ENCODE measurements at places on chromosomes 1 and 21.

GRCh38 chr1:33005838-33006421 lies 30.8 kb downstream of the AK2 start:
- DNase-seq = no peak

DNA sequence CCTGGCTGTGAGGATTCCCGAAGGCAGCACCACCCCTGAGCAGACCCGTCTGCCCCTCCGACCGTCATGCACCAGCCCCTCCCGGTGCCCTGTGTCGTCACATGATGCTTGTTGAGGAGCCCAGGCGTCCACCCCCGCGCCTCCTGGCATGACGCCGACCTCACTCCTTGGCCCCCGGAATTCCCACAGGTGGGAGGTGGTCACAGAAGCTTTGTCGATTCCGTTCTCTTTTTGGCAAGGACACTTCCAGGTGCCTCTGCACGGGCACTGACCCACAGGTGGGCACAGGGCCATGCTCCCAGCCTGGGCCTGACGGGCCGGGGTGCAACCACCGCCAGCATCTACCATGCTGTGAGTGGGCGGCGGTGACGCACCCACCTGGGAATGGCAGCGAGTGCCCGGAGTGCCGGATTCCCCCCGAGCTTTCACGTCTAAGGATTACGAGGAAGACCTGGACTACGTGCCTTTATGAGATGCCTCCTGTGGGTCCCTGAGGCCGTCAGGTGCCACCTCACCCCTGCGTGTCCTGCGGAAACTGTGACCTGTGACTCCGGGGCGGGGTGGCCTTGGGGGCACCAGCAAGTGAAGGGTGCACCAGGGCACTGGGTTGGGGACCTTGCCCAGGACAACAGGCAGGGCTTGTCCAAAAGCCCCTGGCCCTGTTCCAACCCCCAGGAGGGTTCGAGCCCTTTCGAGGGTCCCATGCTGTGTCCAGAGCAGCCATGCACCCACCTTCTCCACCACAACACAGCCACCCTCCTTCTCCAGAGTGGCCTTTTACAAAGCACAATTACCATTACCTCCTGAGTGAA lies 31.4 kb upstream of the COL6A1 start:
- DNase-seq = no peak

- no peak for DNase-seq
These were observed 27.5 kb upstream of the RASAL2 start for GRCh38 chr1:178066296-178066907.

DNA sequence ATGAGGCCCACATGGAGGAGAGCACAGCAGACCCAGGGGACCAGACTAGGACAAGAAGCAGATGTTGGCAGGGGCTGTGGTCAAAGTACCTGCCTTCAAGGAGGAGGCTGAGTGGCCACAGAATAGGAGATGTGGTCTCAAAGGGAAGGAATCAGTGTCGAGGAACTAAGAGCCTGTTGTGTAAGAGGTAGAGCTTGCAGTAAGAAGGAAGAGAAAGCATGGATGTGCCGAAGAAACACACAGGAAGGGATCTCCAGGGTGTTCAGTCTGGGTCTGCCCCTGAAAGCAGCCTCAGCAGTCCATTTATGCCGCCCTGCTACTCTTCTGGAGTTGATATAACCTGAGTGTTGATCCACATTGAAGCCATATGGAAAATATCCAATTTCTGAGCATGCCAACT lies 83.9 kb downstream of the NID1 start:
- no peak for DNase-seq

- DNase-seq = no peak
These were observed 31.8 kb downstream of the NTNG1 start for GRCh38 chr1:107172450-107173170.

DNA sequence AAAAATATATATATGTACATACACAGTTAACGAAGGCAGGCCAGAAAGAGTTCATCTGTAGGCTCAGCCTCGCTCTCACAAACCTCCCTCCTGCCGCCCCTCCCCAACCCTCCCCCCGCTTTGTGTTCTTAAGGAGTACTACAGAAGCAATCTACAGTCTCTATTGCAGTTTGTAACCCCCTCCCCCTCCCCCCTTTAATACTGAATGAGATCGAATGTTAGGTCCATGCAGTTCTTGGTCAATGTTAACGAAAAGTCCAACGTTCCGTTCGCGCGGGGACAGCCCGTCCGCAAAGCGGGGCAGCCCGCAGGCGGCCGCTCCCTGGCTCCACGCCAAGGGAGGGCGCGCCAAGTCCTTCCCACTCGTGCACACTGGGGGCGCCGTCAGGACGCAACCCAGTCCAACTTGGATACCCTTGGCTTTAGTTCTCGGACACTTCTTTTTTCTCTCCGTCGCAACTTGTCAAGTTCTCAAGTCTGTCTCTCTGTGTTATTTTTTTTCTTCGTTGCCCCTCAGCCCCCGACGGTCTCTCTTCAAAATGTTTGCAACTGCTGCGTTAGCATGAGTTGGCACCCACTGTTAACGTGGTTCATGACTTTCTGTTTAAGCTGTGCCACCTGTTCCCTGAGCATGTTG lies 2.2 kb downstream of the JUN start:
- peak; percentile 55 for DNase-seq

GRCh38 chr1:52423771-52424170 lies 19.4 kb downstream of the PRPF38A start:
- peak; percentile 51 for DNase-seq

- no peak for DNase-seq
These were observed 448 bp upstream of the OBSCN start for GRCh38 chr1:228207381-228207810.

- no peak for DNase-seq
These were observed 47.7 kb downstream of the ZNF644 start for GRCh38 chr1:90973897-90974798.

DNA sequence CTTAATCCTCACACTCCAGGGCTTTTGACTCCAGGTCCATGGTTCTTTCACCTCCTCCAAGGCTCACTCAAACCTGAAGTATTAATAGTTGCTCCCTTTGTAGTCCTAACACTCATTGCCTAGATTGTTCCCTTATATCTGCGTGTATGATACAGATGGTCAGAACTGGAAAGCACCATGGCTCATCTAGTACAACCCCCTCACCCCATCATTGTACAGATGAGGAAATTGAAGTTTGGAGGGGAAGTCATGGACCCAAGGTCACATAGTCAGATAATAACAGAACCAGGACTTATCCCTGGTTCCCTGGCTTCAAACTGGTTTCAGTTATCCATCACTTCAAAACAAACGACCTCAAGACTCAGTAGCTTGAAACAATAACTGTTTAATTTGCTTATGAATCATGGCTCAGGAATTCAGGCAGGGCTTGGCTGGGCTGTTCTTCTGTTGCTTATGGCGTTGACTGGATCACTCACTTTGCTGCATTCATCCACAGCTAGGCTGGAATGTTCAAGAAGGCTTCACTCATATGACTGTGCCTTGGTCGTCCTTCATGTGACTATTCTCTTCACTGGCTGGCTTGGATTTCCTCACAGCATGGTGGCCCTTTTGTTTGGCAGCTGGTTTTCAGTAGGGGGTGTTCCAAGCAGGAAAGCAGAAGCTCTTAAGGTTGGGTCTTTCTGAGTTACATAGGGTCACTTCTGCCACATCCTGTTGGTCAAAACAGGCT lies 5.0 kb downstream of the NOS1AP start:
- no peak for DNase-seq

DNA sequence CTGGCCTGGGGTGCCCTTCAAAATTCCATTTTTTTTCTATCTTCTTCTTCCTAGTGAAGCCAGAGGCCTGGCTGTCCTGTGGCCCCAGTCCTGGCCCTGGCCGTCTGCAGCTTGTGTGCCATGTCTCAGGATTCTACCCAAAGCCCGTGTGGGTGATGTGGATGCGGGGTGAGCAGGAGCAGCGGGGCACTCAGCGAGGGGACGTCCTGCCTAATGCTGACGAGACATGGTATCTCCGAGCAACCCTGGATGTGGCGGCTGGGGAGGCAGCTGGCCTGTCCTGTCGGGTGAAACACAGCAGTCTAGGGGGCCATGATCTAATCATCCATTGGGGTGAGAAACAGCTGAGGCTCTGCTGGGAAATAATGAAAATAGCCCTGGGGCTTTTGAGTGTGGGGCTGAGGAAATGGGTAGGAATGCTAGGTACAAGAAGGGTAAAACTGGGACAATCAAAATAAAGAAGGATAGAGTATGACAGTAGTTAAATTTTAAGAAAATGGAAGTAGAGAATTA lies 2.1 kb downstream of the CD1E start:
- no peak for DNase-seq

DNA sequence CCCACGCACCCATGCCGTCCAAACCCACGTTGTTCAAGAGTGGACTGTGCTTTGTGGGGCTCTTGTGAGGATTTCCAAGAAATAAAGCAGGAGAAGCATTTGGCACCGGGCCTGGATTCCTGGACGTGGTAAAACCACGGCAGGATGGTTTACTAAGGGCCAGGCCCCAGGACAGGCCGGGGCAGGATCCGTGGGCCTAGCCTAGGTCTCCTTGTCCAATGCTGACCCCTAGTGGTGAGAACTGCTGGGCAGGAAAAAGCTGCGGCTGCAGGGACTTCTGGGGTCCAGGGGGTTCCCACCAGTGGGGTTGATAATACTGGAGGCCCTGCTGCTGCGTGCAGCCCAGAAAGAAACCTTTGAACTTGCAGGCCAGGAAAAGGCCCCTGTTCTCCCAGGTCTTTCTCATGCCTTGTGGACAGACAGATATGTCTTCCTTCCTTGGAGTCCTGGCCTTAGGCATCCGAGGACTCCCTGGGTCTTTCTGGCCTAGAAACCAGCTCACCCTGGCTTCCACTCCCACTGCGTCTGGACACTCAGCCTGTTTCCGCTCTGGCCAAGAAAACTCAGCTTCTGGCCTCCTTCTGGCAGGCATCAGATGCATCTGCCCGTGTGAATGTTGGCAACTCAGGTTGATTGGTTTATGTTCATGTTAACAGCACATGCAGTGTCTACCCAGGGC lies 106.9 kb upstream of the TMEM51 start:
- DNase-seq = peak; percentile 64

DNA sequence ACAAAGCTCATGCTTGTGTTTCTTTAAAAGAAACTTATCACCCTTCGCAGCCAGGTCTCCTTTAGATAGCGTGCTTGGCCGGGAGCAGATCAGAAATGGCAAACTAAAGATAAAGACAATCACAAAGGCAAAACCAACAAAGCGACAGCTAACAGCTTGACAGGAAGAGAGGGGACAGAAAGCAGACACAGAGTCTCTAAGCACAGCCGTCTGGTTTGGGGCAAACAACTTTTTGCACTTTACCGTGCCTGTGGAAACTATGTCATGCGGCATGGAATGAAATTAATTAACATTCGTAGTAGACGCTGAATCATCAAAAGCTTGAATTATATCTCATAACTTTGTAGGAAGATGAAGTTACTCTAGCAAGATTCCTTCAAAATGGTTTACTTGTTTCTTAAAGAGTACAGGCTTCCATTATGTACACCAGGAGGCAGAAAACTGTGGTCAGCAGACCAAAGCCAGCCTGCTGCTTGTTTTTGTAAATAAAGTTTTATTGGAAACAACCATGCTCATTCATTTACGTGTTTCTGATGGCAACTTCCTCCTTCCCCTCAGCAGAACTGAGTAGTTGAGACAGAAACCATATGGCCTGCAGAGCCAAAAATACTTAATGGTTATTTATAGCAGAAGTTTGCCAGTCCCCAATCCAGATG lies 183.2 kb downstream of the KIF26B start:
- DNase-seq = no peak

GRCh38 chr1:228083871-228084278 lies 1.4 kb downstream of the ARF1 start:
- DNase-seq = no peak

DNA sequence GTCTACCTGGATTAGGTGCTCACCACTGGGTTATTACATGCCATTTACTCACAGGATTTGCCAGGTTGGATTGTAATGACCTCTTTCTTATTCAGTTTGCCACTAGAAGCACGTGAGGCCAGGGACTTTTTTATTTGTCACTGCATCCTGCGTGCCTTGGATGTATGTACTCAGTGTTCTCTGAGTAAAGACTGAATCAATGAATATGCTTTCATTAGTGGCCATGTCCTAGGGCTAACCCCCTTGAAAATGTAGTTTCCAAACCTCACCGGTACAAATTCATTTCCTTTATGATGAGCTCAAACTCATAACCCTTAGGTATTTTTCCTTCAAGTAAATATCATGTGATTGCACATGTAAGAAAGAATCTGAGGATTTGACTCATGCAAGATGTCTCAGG lies 1.3 kb upstream of the ZP4 start:
- DNase-seq = no peak

- no peak for DNase-seq
These were observed 211.9 kb downstream of the AKT3 start for GRCh38 chr1:243638186-243638585.

- DNase-seq = no peak
These were observed 774 bp upstream of the ABL2 start for GRCh38 chr1:179230251-179230650.

DNA sequence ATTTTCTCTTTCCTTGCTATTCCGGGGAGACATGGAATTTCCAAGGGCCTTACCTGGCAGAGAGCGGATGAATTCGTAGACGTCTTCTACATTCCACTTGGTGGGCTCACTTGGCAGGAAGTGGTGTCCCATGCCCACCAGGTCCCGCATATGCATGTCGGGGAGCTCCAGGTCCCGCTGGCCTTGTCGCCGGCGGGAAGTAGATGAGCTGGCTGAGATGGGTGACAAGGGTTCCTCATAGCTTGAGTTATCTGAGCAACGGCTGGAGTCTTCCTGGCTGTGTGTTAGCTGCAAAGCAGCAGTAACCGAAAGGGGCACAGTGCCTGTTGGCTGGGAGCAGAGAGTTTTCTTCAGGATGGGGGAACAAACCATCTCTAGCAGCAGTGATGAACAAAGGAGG lies 7.9 kb upstream of the A3GALT2 start:
- no peak for DNase-seq

- no peak for DNase-seq
These were observed 19.6 kb upstream of the WNT3A start for GRCh38 chr1:227987181-227987580.

GRCh38 chr1:100542285-100542684 lies 4.3 kb downstream of the GPR88 start:
- DNase-seq = no peak

- no peak for DNase-seq
These were observed 52.3 kb downstream of the PAPPA2 start for GRCh38 chr1:176515310-176515709.

- no peak for DNase-seq
These were observed 51.3 kb downstream of the DNAJC6 start for GRCh38 chr1:65360648-65361047.
